HuH-7.5 (cell line): ENCODE measurements at places on chromosomes 2 and 18.

DNA sequence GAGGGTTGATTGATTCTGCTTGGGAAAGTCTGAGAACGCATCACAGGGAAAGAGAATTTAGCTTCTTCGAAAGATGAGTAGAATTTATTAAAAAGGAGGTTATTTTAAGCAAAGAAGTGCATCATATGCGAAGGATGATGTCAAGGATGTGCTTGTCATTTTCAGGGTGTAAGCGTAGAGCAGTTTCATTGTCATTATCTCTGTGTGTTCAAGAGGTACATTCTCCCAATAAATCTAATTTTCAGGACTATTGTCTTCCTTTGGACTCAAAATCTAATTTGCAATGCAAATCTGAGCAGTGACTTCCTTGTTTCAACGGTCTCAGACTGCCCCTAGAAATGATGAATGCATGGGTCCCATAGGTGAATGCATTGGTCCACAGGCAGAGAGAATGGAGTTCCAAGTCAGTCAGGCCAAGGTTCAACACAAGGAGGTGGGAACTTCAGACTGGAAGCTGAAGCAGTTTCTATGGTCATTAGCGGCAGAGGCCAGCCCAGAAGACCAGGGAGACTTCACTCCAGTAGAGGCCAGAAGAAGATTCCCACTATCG lies 99.8 kb downstream of the CDC42EP3 start:
- DNase-seq = no peak

- no peak for DNase-seq
Observed at GRCh38 chr2:217246108-217246507, 386.2 kb upstream of the TNP1 start.

- no peak for DNase-seq
Observed at GRCh38 chr18:73950116-73950700, 197.4 kb downstream of the FBXO15 start.

GRCh38 chr18:32252141-32252860 lies 62.5 kb downstream of the MEP1B start:
- no peak for DNase-seq

- no peak for DNase-seq
Observed at GRCh38 chr2:143501106-143501676, 372.0 kb downstream of the ARHGAP15 start.

DNA sequence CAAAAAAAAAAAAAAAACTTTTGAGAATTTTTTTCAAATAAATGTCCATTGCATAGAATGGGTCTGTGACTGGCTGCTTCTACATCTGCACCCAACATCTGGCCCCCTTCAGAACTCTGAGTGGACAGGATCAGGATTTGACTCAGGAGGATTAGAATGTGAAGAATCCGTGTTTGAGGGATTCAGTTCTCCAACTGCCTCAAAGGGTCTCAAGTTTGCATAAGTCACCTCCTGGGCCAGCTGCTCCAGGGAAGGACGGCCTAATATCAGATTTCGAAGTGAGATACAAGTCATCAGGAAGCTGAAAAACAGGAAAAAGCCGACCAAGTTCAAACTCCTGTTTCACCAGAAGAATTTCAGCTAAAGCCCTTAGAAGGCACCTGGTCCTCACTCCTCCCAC lies 10.9 kb downstream of the MAT2A start:
- DNase-seq = no peak

DNA sequence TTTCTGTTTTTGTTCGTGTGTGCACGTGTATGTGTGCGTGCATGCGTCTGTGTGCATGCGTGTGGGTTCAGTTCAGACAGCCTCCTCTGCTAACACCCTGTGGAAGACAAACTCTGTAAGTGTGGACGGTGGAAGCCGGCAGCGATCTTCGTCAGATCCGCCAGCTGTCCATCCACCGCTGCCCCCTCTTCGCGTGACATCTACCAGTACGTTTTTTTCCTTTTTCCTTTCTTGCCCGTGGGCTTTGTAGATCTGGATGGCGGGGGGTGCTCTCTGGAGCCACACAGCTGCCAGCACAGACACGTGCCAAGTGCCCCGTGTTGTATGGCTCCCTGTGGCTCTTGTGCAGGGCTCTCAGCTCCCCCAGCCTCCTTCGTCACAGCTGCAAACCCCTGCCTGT lies 32.3 kb downstream of the ITGB1BP1 start:
- DNase-seq = no peak

- no peak for DNase-seq
Observed at GRCh38 chr18:60981682-60982328, 351.4 kb upstream of the CDH20 start.

GRCh38 chr2:179037807-179038206 lies 12.1 kb downstream of the CCDC141 start:
- no peak for DNase-seq

DNA sequence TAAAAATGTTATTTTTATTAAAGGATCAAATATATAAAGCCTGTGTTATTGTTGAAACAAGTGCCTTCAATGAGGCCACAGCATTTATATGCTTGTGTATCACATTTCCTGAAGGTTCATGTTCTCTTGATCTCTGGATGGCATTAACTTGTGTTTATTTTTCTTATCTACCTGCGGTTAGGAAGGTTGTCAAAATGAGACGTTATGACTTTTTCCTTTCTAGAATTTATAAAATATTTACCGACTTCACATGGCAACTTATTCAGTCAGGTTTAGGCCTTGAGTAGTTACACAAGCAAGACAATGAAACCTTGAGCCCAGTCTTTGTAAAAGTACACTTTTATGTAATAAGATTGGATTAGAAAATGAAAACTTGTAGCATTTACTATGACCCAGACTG lies 196.4 kb upstream of the ACVR2A start:
- DNase-seq = no peak

- no peak for DNase-seq
Observed at GRCh38 chr2:9463698-9464034, 10.7 kb upstream of the IAH1 start.

GRCh38 chr2:150643114-150643725 lies 155.8 kb upstream of the RND3 start:
- DNase-seq = no peak

GRCh38 chr2:222248256-222248655 lies 50.5 kb downstream of the PAX3 start:
- DNase-seq = no peak

DNA sequence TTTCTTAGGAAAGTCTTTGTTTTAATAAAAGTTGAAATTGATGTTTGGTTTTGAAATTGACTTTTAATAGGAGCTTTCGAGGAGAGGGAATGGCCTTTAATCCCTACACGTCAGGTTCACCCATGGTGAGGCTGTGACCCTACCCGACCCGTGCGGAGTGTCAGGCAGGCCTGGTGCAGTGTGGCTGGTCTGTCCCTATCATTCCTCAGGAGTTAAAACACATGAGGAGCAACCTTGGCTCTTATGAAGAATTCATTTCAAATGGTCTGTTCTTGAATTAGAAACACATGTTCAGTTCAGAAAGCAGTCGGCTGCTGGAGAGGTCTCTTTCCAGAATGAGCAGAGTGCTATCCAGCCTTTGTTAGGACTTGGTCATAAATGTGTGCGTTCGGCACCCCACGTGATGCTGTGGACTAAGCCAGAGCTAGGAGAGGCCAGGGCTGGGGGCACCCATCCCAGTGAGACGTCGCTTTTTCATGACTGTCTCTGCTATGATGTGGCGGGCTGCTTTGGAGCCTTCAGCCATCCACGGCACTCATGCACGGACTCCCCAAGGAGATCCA lies 54.7 kb downstream of the EMILIN2 start:
- DNase-seq = no peak

DNA sequence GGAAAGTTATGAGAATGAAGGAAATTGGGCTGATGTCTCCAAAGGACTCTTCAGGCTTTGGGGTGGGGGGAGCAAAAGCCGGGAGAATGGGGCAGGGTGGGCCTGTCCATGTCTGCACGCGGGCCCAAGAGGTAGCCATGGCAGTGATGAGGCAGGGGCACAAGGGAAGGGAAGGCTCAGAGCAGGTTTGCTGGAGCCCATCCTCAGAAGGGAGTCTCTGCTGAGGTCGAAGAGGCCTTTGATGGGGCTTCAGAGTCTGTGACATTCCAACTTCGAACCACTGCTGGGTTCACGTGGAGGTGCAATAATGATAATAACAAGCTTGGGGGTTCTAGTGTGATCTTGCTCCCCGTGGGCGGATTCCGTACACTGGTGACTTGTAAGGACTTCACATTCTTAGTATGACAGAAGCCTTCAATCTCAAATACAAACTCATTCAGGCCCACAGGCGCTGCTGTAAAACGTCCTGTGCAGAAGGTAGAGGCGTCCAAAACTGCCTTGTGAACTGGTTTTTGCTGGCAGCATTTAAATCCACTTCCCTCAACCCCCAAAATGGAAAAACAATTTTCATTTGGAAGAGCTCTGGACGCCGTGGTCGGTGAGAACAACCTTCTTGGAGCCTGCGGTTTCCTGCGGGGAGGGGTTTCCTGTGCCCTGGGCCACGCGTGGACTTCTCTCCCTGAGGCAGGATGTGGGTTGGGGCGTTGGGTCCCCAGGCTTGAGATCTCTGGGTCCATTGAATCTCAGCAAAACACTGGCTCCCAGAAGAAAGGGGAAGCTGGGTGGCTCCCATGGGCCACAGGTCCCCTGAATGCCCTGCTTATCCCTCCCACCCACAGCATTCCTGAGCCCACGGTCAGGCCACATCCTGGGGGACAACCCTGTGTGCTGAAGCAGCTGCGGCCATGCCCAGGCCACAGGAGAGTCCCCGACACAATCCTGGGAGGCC lies 151.0 kb downstream of the TPO start:
- no peak for DNase-seq

- DNase-seq = no peak
Observed at GRCh38 chr2:42602218-42602875, 33.9 kb downstream of the MTA3 start.

DNA sequence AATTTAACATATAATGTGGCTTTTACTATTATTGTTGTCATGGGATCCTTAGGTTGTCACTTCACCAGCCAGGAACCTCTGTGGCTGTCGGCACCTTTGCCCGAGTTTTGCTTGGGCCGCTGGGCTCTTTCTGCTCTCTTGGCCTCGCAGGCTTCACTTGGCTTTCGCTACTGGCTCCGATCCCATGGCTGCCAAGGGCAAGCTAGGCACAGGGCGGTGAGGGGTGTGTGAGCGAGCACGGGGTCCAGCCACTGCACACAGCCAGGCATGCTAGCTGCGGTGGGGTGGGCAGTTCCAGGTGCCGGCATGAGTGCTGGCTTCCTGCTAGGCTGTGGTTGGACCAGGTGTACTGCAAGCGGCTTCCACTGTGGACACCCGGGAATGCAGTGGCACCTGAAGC lies 23.4 kb upstream of the RAPGEF4 start:
- no peak for DNase-seq

DNA sequence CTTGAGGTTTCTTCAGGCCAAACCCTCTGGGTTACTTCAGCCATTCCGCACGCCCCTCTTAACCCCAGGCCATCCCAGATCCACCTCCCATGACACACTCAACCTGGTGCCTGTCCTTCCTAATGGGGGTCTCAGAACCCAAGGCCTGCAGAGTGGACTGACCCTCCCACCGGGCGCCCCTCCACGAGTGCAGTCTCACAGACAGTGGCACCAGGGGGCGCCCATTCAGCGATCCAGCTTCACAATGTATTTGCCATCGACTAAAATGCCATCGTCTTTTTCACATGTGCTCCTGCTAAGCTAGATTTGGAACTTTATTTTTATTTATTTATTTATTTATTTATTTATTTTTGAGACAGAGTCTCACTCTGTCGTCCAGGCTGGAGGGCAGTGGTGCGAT lies 38.5 kb downstream of the INPP5D start:
- DNase-seq = peak; percentile 23

DNA sequence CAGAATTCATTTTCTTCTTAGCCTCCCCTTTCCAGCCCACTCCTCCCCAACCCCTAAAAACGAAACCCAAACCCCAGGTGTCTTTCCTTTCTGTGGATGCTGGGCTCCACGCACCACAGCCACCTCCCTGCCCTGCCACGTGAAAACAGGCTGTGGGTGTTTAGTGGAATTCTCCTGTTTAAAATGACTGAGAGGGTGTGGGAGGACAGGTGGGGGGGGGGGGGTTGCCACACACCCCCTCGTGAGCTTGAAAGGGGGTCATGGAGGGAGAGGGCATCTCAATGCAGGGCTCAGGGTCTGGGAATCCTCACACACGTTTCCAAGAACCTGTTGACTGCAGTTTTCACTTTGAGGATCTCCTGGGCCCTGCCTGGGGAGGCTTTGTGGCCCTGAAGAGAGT lies 110.3 kb downstream of the FAM210A start:
- no peak for DNase-seq

DNA sequence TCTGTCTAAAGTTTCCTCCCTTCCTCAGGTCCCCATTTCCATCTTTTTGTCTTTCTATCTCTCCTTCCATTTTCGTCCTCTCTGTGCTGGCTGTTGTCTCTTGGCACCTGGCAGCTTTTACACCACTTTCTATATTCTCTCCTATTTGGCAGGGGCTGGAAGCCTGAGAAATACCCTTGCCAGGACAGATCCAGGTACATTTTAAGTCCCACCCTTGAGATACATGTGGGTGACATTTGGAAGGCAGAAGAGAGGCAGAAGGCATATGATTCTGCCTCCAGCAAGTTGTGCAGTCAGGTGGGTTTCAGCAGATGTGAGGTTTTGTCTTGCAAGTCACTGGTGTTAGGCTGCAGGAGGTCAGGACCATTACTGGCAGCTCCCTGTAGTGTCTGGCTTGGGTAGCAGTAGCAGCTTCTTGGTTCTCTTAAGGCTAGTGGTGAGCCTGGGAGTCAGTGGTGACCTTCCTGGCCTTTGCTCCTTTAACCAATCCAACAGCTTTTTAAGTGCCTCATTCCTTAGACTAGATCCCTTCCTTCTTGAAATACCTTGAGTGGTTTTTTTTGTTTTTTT lies 90.1 kb downstream of the CAPN13 start:
- DNase-seq = no peak

DNA sequence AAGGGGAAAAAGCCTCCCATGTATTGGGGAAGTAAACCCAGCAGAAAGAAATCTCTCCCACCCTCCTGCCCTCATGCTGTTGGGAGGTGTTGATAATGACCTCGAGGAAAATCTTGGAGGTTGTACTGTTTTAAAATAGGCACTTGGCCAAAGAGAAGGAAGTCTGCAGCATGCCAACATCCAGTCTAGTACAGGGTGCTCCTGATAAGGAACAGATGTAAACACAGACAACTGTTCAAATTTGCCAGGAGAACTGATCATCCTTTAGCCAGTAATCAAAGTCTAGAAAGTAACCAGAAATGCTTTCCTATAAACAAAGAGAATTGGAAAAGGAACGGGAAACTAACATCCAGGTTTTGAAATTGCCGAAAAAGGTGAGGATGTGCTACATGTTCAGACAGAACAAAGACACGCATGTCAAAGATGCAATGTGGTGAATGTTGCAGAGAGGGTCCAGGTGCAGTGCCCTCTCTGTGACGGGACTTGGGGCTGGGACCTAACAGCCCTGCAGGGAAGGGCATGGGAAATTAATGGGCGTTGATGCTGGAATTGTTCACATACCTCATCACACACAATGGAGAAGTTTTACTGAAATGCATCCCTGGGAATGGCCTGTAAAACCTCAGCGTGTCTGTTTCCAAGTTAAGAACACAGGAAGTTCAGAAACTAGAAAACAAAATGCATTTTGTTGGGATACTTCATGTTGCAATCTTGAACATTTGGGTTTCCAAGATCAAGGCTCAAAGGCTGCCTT lies 125.7 kb upstream of the RND3 start:
- no peak for DNase-seq

DNA sequence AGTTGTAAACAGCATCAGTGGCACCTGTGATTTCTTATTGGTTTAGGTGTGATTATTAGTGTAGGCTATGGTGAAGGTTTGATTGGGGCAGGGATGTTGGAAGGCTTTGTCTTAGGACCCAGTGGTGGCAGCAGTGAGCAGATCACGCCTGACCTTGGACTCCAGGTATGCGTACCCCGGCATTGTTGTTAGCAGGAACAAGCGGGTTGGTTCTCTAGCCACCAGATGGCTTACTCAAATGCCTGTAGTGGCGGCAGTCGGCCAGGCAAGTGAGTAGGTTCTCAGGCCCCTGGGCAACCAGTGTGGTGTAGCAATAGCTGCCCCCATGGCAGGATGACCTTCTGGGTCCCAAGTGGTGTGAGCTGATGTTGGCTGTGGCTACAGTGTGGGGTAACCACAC lies 558.3 kb downstream of the KCNJ3 start:
- no peak for DNase-seq
